ENCODE measurements at places on chromosomes 6 and 20.

DNA sequence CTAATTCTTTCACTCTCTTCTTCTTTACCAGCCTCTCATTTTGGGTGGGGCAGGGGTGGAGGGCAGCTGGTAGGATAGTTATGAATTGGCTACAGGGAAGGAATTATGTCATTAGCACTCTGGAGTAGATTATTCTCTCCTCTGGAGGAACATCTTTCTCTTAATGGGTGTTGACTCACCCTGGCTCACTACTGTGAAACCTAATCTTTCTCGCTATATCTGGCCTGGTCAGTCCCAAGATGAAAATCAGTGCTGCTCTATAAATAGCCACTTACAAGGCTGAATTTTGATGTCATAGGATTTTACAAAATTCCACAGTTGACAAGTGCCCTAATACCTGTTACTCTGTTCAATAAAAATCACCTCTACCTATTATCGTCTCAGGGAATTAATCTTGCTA is 151.3 kb downstream of the COL9A1 start:
- no peak for DNase-seq

GRCh38 chr6:138678168-138678567 is 95.4 kb upstream of the CCDC28A start:
- DNase-seq = no peak

DNA sequence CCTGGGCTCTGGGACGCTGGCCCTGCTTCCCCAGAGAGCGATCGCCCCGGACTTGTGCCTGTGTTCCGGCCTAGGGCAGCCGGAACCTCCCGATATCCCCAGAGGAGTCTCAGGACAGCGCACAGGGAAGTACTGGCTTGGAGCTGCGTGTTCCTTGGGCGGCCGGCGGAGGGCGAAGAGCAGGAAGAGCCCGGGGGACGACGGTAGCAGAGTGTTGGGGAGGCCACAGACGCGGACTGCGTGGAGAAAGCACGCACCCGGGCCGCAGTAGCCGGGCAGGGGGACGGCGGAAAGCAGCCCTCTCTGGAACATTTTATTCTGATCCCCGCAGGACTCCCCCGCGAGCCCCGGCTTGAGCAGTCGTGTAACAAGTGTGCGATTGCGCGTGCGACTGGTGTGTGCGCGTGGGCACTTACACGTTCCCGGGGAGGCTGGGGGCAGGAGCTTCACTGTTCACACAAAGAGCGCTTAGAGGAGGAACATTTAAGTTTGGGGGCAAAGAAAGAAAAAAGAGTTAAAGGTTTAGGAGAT is 36.1 kb downstream of the NCR2 start:
- DNase-seq = no peak

DNA sequence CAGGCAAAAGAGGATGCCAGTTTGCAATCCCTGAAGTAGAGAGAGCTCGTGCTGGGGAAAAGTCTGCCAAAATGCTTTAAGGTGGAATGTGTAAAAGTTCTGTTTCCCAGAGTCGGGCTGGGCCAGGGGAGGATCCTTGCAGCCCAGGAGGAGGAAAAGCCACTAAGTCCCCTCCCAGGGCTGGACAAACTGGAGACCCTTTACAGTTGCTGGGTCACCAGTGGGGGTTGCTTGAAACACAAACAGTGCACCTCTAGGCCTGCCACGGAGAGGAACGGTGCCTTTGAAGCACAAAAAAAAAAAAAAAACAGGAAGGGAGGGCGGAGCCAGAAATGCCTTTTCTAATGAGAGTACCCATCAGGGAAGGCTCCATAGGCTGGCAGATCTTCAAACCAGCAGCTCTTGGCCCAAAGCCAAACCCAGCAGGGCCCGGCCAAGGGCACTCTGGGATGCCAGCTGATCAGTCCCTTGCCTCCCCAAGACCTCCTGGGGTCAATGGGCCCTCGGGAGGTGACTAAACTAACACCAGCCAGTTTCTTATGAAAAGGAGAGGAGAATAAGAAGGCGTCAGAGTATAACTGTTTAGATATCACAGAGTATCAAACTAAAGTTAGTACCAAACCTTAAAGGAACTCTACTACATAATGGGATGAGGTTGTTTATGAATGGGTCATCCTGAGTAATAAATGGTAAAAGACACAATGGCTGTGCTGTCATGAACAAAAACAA is 23.7 kb downstream of the HLA-A start:
- peak; percentile 71 for DNase-seq

- DNase-seq = no peak
Observed at GRCh38 chr20:42957018-42957703, 232.5 kb downstream of the PTPRT start.

DNA sequence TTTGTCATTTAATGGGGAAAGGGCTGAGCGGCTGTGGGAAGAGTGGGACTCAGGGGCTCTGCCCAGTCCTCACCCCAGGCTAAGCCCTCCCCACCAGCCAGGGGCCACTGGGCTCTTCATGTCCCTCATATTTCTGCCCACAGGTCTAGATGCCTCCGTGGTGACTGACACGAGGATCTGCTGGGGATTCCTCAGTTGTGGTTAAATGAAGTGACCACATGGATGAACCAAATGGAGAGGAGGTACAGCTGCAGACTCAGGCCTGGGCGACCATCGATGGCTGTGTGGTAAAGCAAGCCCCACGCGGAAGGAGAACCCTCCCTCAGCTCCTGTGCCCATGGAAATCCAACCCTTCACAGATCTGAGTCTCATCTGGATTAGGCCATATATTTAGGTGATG is 29.4 kb downstream of the RAET1L start:
- no peak for DNase-seq

GRCh38 chr20:49187330-49187850 is 744 bp downstream of the STAU1 start:
- DNase-seq = no peak

DNA sequence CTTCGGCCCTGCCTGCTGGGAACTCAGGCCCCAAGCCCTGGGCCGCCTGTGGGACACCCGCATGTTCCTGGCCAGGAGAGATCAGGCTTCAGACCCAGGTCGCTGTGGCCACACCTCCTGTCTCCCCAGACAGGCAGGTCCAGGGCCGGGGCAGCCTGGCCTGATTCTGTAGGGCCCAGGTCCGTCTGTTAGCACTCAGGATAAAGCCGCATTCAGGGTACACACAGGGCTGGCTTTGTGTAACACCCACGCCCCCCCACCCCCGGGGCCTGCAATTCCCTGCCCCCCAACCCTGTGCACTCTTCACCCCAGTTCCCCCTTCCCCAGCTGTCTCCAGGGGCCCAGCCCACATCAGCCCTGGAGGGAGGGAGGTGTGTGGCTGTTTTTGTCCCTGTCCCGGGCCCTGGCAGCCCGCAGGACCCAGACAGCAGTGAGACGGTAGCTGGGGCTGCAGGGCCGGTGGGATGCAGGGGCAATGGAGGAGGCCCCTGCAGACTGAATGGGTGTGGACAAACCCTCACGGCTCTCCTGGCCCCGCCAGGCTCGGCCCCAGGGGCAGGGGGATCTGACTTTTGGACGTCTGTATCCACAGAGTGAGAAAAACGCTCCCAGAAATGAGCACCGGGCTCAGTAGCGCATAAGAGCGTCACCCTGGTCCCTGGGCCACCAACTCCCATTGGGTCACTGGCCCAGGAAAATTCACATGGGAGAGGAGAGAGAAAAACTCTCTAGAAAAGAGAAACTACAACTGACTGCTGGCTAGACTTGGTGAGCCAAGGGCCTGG is 42.4 kb upstream of the ZBP1 start:
- DNase-seq = no peak

GRCh38 chr6:134821397-134821796 is 128.5 kb downstream of the ALDH8A1 start:
- DNase-seq = no peak

Data from NCI-H2171 (cell line).